Activated CD4-positive, CD25-positive, alpha-beta regulatory T cell treated with anti-CD3 and anti-CD28 coated beads, Interleukin-2, amount 50 U/mL, for 24 hours (primary cell): ENCODE measurements at places on chromosomes 16 and 17.
A peak's percentile ranks its signal among the peaks of the same experiment; 100 is the strongest.

- ATAC-seq: no peak
These were observed 492.8 kb upstream of the EEF2KMT start for GRCh38 chr16:5590416-5590815.

DNA sequence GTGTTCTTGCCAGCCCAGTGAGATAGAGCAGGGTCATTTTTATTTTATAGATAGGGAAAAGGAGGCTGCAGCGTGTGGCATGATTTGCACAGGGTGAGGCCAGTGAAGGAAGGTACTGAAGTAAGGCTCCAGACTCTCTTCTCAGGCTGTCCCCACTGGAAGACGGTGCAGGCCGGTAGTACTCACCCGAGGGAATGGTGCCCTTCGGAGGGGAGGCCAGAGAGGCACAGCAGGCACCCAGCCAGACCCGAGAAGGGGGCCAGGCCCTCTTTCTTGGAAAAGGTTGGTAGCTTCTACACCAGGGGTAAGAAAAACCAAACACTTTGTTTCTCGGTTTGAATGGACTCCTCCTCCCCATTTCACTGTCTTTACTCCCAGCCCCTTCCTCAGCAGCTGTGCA lies 288 bp downstream of the ANKRD40CL start:
- no peak for ATAC-seq

GRCh38 chr17:59362811-59363205 lies 31.4 kb downstream of the YPEL2 start:
- no peak for ATAC-seq

DNA sequence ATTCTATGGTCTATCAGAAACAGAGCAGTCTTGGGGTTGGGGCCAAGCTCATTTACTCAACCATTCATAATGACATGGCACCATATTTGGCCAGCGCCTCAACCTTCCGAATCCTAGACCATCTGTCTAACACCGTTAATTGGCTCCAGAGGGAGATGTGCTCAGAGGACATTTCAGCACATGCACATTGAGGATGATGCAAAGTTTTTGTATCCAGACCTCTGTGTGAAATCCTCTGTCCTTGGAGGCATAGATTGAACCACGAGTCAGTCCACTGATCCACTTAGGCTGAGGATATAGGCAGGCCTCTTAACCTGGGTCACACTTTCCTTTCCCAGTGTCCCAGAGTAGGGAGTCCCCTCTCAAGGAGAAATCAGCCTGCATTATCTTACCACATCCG lies 85.5 kb downstream of the SHISA6 start:
- no peak for ATAC-seq

DNA sequence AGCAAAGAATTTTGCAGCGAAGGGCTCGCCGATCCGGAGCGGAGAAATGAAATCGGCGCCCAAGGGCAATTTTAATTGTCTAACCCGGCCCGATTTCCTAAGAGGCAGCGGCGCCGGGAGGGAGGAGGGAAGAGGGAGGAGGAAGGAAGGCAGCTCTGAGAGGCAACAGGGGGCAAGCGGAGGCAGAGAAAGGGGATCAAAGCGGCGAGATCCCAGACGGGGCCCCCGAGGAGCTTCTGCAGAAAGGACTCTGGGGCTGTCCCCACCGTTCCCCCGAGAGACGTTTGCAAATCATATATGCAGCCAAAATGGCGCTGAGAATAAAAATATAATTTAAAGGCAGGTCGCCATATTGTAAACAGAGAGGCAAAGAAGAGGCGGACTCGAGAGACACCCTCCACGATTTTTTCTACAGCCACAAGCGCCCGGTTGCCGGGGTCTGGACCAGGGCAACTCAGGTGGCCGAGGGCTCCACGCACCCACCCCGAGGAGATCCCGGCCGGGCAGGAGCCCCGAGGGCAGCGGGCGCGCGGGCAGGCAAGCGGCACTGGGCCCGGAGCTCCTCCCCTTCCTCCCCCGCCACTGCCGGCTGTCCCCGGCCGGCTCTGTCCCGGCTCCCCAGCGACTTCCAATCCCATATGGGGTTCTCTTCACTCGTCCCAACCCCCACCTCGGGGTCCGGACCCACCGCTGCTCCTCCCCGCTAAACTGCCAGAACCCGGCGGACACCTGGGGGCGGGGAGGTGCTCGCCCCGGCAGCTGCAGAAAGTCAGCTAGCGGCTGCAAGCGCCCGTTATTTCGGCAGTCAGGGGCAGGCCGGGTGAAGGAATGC lies 1.9 kb downstream of the PHF12 start:
- peak; percentile 1 for ATAC-seq

DNA sequence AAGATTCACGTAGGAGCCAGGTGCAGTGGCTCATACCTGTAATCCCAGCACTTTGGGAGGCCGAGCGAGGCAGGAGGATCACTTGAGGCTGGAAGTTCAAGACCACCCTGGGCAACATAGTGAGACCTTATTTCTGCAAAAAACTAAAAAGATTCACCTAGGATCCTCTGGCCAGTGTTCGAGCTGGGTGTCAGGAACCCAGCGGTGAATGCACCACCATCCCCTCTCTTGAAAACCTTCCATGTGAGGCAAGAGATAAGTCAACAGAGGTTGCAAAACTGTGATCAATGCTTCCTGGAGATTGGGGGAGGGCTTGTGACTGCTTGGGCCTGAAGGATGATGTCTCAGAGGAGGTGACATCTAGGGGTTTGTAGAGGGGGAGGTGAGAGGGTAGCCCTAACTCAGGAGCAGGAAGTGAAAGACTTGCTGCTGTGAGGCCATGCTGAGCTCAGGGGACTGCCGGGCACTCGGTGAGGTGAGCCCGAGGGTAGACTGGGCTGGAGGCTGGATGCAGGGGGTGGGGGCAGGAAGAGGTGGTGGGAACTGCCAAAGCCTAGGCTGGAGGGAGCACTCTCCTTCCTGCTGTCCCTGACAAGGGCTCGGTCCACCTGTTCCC lies 11.7 kb downstream of the GJD3 start:
- no peak for ATAC-seq

DNA sequence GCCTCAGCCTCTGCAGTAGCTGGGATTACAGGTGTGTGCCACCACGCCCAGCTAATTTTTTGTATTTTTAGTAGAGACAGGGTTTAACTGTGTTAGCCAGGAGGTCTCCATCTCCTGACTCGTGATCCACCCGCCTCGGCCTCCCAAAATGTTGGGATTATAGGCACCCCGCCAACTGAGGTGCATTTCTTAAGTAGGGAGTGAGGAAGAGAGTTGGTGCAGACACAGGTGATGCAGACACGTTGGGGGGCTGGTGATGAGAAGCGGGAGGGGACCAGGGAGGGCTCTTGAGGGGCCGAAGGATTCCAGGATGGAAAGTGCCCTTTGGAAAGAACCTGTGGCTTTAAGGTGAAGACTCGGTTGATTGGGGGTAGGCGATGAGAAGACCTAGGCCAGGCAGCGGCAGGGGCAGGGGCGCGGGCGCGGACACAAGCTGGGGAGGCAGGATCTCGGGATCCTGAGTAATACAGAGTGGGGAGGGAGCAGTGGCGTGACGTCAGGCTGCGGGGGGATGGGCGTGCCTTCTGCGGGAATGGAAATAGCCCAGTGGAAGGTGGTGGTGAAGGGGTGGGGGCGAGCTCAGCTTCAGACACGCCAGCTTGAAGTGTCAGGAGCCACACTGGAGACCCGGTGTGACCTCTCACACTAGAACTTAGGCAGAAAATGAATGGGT lies 2.5 kb upstream of the ATP6V0C start:
- ATAC-seq: no peak

- ATAC-seq: no peak
These were observed 19.3 kb downstream of the TSPOAP1 start for GRCh38 chr17:58308985-58309917.

- no peak for ATAC-seq
These were observed 3.5 kb upstream of the ARMC5 start for GRCh38 chr16:31455601-31456314.

- ATAC-seq: no peak
These were observed 9.3 kb downstream of the HDAC5 start for GRCh38 chr17:44113868-44114840.

GRCh38 chr17:47239967-47240651 lies 13.5 kb upstream of the ITGB3 start:
- ATAC-seq: no peak

GRCh38 chr16:2808181-2808580 lies 8.9 kb upstream of the PRSS21 start:
- ATAC-seq: no peak

- peak; percentile 37 for ATAC-seq
These were observed 5.2 kb downstream of the ITPRIPL2 start for GRCh38 chr16:19118938-19119431.

DNA sequence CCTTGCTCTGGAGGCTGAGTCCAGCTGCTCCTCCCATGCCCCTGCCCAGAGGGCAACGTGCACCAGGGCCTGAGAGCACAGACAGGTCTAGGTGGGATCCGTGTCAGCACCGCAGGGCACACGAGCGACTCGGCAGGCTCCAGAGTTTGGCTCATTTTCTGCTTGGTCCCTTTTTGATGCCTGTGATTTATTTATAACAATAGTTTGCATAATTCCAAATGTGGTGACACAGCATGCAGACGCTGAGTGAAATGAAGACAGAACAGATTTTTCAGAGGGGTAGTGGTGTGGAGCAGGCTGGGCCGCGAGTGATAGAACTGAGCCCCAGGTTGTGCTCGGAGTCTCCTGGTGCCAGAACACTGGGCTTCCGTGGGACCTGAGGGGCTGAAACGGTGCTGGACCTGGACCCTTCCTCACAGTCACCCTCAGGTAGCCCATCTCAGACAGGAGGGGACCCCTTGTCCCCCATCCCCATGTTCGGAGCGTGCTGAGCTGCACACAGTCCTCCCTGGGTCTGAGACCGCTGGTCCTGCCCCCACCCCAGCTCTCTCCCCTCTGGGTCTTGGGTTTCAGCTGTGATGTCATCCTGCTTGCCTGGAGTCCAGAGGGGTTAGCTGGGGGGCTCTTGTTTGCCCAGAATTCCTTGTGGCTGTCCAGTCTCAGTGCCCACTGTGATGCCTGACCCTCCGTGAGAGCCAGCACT lies 95.9 kb downstream of the METRNL start:
- no peak for ATAC-seq

- peak; percentile 36 for ATAC-seq
These were observed 550 bp upstream of the RNF213 start for GRCh38 chr17:80260069-80260535.

GRCh38 chr16:81138831-81139557 lies 42.8 kb upstream of the GCSH start:
- no peak for ATAC-seq
